Pancreas (tissue), 10 donors: ENCODE measurements at places on chromosomes 4 and X. TPM values are rescaled to one million over a fixed set of nuclear protein-coding genes. Genes with fewer than 3 reads are reported as not detected.

DNA sequence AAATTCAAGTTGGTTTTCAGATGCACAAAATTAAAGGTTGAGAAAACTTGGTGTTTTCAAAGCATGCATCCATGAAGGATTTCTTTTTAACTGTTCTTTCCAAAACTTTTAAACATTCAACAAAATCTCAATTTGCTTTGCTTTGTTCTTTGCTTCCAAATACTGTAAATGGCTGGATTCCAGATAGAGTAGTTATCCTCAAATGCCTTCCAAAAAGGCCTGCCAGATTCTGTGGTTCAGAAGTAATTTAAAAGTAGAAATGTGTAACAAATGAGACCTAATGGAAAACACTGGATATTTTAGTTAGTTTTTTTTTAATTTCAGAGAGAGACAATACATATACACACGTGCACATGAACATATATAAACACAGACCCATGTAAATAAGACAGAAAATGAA lies 97.3 kb downstream of the NR3C2 start:
- peaks cover 3% of the 10 kb centered on the region for H3K4me1 ChIP-seq
- H3K27me3 ChIP-seq: no peaks in the 10 kb centered on the region
- no peaks in the 10 kb centered on the region for H3K36me3 ChIP-seq
- no peak overlapping the region for H3K27ac ChIP-seq
- no peak for DNase-seq

DNA sequence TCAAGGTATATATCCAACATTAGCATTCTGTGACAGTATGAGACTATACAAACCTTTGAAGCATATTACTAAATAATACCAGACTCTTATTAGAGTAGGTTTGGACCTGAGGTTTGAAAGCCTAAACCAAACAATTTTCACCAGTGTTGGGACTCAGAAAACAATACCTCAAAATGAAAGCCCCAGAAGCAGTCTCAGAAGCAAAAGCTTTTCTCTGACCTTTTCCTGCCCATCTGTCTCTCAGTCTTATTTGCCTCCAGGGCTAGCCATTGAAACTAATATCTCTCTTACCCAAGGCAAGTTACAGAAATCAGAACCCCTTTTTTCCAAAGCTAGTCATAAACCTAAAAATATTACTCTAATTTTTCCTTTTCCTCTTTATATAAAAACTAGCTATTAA lies 163.3 kb downstream of the PTCHD1 start:
- H3K36me3 ChIP-seq: no peaks in the 10 kb centered on the region
- H3K27ac ChIP-seq: no peak overlapping the region
- no peak for DNase-seq
- H3K4me3 ChIP-seq: no peak overlapping the region

The CXCL9 gene
- total RNA-seq: 0.06 TPM

The LRIT3 gene
- 0.15 TPM for total RNA-seq

The TBC1D9 gene
- 17.9 TPM for total RNA-seq
